ENCODE measurements at places on chromosomes 2 and 18.

DNA sequence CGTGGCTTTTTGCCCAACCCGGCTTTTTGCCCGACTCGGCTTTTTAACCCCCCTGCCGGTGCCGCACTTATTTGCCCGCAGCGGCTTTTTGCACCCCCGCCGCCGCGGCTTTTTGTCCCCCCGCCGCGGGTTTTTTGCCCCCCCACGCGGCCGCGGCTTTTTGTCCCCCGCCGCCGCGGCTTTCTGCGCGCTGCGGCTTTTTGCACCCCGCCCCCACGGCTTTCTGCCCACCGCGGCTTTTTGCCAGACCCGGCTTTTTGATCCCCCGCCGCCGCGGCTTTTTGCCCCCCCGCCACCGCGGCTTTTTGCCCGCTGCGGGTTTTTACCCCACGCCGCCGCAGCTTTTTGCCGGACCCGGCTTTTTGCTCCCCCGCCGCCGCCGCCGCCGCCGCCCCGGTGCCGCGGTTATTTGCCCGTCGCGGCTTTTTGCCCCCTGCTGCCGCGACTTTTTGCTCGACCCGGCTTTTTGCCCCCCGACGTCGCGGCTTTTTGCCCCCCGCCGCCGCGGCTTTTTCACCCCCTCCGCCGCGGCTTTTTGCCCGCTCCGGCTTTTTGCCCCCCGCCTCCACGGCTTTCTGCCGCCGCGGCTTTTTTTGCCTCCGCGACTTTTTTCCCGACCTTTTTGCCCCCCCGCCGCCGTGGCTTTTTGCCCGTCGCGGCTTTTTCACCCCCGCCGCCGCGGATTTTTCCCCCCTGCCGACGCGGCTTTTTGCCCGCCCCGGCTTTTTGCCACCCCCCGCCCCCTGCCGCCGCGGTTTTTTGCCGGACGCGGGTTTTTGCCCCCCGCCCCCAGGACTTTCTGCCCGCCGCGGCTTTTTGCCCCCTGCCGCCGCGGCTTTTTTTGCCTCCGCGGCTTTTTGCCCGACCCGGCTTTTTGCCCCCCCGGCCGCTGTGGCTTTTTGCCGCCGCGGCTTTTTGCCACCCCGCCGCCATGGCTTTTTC lies 2786.5 kb downstream of the RPIA start:
- no peak for DNase-seq

- DNase-seq = no peak
These were observed 476.5 kb upstream of the SALL3 start for GRCh38 chr18:78503129-78503528.

DNA sequence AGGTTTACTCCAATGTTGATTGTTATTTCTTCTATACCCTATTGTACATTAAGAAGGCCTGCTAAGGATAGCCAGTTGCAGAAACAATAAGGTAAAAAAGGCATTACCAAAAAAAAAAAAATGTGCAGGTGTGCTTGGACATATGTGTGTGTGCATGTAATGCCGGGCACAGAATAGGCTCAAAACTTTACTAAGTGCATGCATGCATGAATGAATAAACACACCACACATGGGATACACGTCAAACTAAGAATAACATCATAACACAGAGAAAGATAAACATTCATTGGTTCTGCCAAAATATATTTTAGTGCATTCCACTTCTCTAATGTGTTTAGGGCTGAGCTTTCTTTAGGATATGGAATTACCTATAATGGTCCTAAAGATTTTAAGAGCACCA lies 298.2 kb downstream of the TCF4 start:
- no peak for DNase-seq

DNA sequence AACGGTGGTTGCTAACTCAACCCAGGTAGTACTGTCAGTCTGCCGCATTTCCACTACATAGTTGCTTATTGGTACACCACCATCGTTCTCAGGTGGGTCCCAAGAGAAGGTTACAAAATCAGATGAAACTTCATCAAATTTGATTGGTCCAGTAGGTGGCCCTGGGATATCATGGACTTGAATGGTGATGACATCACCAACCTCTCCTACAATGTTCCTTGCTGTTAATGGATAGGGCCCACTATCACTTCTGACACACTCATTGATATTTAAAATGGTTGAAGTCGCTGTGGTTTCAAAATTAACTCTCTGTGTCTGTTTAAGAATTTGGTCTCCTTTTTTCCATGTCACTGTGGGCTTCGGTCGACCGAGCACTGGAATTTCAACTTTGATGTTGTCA lies 94.5 kb downstream of the PLEKHA3 start:
- no peak for DNase-seq

DNA sequence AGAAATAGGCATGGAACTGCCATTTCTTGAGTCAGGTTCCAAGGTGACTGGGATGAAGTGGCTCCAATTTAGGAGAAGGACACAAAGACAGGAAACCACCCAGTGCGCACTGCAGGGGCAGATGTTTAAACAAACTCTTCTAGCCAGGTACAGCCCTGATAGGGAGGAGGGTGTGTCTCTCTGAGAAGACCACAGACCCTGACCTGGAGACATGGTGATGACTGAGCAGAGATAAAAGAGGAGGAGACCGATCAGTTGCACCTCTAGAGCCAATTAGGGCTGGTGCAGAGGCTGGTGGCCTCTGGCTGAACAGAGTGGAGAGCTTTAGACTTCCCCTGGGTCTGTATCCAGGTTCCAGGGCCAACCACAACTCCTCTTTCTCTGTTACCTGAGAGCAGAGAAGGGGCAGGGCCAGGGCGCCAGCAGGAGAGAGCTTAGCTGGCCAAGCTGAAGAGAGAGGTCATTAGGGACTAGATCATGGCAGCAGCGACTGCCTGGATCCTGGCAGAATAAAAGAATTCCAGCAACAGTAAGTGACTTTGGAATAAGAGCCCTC lies 5.4 kb upstream of the SPOPL start:
- no peak for DNase-seq

DNA sequence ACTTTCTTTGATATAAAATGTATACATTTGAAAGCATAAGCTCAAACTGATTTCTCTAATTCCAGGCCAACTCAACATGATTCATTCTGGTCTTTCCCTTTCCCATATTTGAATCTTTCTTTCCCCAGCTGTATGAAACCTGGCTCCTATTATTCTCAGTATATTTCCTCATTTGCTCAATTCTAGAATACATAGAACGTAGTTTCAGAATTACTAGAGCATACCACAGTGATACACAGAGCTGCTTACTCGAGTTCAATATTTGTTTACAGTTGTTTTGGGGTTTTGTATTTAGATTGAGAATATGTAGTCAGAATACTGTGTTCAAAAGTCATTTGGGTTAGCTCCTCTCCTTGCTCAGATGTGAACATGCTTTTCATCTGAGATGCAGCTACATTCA lies 43.0 kb downstream of the TNFRSF11A start:
- DNase-seq = no peak

DNA sequence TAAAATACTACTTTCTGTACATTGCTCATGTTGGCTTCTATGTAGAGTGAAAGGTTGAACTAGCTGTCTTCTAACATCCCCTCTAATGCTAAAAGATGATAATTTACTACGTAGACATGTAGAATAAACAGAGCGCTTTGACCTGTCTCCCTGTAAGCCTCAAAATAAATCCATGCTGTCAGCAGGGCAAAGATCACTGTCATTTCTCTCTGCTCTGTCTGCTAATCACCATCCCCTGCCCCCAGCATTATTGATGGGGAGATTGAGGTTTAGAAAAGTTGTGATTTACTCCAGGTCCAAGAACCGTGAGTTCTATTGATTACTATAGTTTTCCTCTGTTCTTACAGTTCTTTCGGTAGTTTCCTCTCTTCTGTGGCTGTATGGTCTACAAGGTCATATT lies 39.0 kb upstream of the GRHL1 start:
- no peak for DNase-seq

- no peak for DNase-seq
These were observed 46.3 kb downstream of the MERTK start for GRCh38 chr2:111944531-111945210.

DNA sequence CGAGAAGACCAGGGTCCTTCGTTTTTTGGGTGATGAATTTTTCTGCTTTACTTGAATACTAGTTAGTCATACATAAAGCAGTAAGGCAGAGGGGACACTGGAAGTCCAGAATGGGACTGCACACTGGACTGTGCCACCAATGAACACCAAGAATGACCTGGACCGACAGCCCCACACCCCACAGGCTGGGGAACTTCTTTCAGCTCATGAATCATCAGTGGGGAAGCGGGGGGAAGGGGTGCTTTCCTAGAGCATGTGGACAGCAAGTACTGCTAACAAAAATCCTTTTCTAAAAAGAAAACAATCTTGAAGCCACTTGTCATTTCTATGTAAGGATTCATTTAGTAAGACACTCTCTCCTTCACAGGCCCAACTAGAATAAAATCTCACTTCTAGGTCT lies 86.0 kb downstream of the DTNB start:
- no peak for DNase-seq

DNA sequence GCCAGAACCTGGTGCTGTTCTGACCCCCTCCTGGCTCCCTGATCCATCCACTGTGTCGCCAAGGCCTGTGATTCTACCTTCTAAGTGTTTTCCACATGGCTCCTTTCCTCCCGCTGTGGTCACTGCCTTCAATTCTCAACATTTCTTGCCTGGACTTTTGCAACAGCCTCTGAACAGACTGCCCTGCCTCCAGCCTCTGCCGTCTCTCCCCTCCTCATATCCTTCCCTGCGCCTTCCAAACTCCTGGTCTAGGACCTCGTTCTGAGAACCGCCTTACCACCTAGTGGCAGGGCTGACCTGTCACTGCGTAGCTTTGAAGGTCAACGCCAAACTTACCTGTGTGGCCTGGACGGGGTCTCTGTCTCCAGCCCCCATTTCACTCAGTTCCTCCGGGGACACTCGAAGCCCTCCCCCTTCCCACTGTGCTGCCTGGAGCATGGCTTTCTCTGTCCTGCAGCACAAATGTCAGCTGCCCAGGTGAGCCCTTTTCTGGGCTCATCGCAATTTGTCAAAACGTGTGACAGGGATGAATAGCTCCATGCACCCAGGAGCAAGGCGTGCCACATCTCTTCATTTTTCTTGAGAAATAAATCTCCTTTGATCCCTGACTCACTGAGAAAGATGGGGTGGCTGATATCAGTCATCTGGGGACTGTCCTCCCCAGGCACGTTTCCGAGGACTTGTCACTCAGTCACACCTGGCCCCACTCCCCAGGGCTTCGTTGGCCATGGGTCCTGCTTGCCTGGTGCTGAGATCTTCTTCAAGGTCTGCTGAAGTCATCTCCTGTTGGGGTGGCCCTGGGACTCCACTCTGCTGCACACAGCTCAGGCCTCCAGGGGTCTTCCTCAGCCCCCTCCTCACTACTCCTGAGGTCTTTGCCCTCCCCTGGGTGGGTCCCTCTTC lies 46.7 kb downstream of the LDLRAD4 start:
- no peak for DNase-seq

DNA sequence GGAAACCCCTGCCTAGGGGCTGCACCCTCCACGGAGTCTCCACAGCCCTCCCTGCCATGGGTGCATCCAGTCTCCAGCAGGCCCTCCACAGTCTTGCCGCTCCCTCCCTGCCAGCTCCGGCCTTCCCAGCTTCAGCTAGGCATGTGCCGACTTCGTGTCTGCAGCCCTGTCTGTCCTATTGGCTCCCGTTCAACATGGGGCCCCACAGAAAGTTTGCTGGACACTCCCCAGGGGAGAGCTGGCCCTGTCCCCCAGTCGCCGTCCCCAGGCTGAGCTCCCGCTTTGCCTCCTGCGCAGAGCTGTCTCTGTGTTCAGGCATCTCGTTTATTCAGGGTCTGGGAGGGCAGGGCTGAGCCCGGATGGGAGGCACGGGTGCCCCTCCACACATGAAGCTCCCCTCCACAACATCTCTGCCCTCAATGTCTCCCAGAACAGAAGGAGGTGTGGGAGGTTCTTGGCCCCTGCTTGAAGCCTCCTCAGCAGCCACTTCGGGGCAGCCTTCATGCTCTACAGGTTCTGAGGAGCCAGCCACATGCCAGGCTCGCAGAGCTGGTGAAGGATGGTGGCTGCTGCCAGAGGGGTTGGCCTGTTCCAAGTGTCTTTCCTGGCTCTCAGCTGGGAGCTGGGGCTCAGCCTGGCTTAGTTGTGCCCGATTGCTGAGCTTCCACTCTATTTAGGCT lies 120.1 kb upstream of the PXDN start:
- no peak for DNase-seq

- DNase-seq = peak; percentile 33
These were observed at the start of gene TGFBRAP1 for GRCh38 chr2:105329561-105330495. TGFBRAP1 (minus strand) TSS chr2:105329735; CDS start chr2:105308301, 21,434 bp downstream.

DNA sequence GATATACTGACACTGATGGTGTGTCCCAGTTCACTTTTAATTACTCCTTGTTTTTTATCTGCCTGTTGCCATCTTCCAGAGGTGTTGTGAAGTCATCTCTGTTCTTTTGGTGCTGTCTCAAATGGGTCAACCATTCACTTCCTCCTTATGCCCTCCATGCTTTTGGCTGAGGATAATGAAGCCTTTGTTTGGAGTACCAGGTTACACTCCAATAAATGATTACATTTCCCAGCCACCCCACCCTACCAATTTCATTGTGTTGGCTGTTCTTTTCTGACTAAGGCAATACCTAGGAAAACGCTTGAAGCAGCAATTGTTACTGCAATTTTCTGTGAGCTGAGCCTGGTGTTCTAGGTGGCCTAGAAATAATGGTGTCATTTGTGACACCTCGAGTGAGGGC lies 29.8 kb upstream of the ACTG2 start:
- no peak for DNase-seq

DNA sequence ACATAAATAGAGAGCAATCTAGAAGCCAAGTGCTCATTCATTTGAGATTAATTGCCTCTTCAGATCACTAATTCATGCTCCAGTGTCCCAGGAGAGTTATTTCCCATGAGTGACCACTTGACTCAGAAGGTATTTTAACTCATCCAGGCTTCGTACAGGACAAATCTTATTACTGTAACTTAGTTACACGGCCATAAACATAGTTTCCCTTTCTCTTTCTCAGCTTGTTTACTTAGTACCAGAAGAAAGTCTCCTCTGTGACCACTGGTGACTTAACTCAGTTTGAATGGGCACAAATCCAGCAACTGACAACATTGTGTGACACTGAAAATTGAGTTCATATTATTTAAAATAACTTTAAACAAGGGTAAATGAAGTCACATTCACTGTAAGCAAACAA lies 25.3 kb downstream of the MMADHC start:
- DNase-seq = no peak

DNA sequence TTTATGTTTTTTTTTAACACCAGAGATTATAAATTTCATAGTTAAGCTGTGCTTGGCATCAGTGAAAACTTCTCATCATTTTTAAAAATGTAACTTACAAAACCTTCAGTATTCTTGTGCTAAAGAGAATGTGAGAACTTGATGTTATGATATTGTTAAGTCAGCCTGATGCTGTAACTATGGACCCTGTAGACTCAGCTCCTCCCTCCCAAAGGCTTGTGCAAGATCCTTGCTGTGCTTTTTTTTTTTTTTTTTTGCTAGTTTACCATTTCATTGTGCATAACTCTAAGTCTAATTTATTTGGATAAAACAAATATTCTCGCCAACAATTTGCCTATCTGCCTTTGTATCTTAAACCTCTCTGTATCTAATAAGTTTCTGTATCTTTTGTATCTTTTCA lies 12.9 kb upstream of the TFPI start:
- DNase-seq = no peak

DNA sequence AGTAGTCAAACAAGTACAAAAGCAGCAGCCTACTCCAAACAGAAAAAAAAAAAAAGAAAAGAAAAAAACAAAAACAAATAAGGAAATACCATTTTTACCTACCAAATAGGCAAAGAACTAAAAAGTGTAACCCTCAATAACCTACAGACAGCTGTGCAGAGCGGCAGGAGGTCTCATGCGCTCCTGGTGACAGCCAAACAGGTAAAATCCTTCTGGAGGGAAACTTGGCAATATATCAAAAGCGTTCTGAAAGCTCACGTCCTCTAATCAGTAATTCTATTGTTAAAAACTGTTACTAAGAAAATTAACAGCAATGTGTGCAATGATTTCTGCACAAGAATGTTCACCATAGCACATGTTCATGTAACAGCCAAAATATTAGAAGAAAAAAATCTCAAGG lies 105.6 kb downstream of the AFF3 start:
- DNase-seq = no peak
